Activated CD8-positive, alpha-beta memory T cell treated with anti-CD3 and anti-CD28 coated beads, Interleukin-2, amount 10 ng/mL, durations not matched to agents 7 days and 5 days (primary cell): ENCODE measurements at places on chromosomes 4 and X. TPM values are rescaled to one million over a fixed set of nuclear protein-coding genes. Genes with fewer than 3 reads are reported as not detected.

DNA sequence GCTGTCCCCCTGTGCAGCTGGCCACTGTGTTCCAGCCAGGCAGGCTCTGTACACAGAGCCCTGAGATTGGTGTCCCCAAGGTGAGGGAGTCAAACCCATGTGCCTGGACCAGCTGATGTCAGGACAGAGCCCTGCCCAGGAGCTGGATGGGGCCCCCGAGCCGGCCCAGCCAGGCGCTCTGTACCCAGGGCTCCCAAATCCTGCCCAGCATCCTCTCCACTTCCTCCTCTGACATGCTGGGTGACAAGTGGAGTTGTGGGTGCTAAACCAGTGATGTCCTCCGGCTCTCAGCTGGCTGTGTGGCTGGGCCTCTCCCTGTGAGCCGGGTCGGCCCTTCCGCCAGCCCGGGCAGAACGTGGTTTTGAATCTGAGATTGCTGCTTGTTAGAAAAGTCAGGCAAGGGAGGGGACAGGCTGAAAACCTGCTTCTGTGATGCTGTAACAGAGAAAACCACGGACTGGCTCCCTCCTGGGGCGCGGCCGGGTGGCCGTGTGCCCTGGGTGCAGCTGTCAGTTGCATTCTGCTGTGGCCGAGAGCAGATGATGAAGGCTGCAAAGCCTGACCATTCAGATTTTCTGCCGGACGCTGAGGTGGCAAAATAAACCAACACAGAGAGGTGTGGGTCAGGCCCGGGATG, 7.9 kb upstream of the CPLX1 start:
- no peak for DNase-seq
- H3K36me3 ChIP-seq: peaks cover 9% of the 10 kb centered on the region
- peaks cover 4% of the 10 kb centered on the region for H3K4me1 ChIP-seq
- H3K27ac ChIP-seq: no peak overlapping the region
- H3K27me3 ChIP-seq: peaks cover 4% of the 10 kb centered on the region
- H3K4me3 ChIP-seq: no peak overlapping the region

DNA sequence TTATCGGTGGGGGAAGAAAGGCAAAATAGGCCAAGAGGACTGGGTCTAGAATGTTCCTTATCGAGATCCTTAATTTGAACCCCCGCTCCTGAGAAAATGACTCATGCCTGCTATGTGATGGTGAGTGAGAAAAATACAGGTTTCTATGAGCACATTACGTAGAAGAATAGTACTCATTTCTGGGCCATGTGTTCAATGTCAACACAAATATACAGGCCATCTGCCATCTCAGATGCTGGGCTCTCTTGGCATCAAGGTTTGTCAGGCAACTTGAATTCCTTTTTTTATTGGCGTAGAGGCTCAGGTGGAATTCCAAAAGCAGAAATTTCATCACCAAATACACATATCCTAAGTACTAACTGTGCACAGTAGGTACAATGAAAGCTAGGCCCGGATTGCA, 81.4 kb upstream of the TRIM2 start:
- no peak overlapping the region for H3K27ac ChIP-seq
- H3K4me1 ChIP-seq: no peaks in the 10 kb centered on the region
- H3K4me3 ChIP-seq: no peak overlapping the region
- H3K27me3 ChIP-seq: peaks cover 58% of the 10 kb centered on the region
- DNase-seq: peak; percentile 8

GRCh38 chrX:129653971-129654651, 645 bp downstream of the APLN start:
- H3K36me3 ChIP-seq: no peaks in the 10 kb centered on the region
- peaks cover 27% of the 10 kb centered on the region for H3K27me3 ChIP-seq
- peaks cover 7% of the 10 kb centered on the region for H3K4me1 ChIP-seq
- H3K4me3 ChIP-seq: peak overlapping the region; percentile 56

GRCh38 chr4:26030780-26031179, 116.8 kb downstream of the SMIM20 start:
- DNase-seq: no peak
- no peak overlapping the region for H3K4me3 ChIP-seq
- H3K27ac ChIP-seq: no peak overlapping the region
- H3K4me1 ChIP-seq: peaks cover 27% of the 10 kb centered on the region

- H3K27ac ChIP-seq: no peak overlapping the region
- no peak for DNase-seq
- H3K4me3 ChIP-seq: no peak overlapping the region
- no peaks in the 10 kb centered on the region for H3K27me3 ChIP-seq
- H3K4me1 ChIP-seq: no peaks in the 10 kb centered on the region
Measured at GRCh38 chr4:31908261-31908660, 1188.1 kb downstream of the PCDH7 start.

DNA sequence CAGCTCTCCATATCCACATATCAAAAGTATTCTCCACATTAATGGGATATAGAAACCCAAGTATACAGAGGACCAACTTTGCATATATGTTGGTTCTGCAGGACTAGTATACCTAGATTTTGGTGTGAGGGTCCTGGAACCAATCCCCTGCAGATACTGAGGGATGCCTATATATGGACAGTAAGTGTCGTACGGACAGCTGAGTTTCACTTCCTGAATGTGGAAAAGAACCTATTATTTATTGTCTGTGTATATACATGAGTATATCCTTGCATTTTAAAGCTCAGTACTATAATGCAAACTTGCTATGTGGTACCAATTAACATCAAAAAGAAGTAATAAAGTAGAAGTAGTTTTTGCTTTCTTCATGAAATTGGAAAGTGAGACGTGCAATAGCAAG, 101.9 kb downstream of the FBXW7 start:
- no peak for DNase-seq
- peaks cover 25% of the 10 kb centered on the region for H3K4me1 ChIP-seq
- H3K27me3 ChIP-seq: no peaks in the 10 kb centered on the region
- no peak overlapping the region for H3K27ac ChIP-seq
- no peak overlapping the region for H3K4me3 ChIP-seq

DNA sequence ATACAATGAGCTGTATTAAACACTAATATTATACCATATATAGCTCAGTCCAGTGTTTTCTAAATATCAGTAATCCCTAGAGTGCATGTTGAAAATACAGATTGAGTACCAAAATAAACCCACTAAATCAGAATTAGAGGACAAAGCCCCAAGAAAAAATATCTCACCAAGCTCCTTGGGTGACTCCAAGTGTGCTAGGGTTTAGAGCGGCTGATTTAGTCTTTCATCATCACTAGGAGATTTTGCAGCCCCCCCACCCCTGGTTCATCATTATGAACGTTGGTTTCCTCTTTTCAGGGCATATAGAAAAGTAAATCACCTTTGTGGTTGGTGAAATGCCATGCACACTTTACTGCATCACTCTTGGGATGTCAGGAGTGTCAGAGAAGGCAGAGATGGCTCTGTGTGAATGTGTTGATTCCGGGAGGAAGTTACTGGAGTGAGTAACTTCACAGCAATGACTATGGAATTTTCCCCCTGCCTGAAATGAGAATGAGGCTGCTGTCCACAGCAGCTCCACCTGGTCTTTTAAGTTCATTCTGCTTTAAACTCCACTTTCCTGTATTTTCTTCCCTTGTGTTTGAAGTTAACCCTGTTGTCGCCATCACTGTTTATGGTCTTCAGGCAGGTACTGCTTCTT, 25.2 kb upstream of the ANAPC4 start:
- no peaks in the 10 kb centered on the region for H3K27me3 ChIP-seq
- H3K4me3 ChIP-seq: no peak overlapping the region
- peaks cover 3% of the 10 kb centered on the region for H3K36me3 ChIP-seq
- H3K27ac ChIP-seq: no peak overlapping the region
- DNase-seq: no peak

The TMEM150C gene
- total RNA-seq: not detected
